ENCODE measurements at places on chromosomes 2 and 18. TPM values are rescaled to one million over a fixed set of nuclear protein-coding genes. Genes with fewer than 3 reads are reported as not detected.

The INHA gene
- 0.83 TPM for total RNA-seq

The TNS1 gene
- 0.50 TPM for total RNA-seq

The EGR4 gene
- total RNA-seq, result 0.05 TPM

The LRATD1 gene
- 0.08 TPM for total RNA-seq

The AQP12B gene
- not detected for total RNA-seq

The LRP1B gene
- 2.2 TPM for total RNA-seq

The KCNJ3 gene
- total RNA-seq, result 0.04 TPM

The GRB14 gene
- 0.53 TPM for total RNA-seq

The POU3F3 gene
- total RNA-seq, result not detected

The FBLN7 gene
- total RNA-seq, result 0.21 TPM

The SLC9A4 gene
- not detected for total RNA-seq

The EPG5 gene
- total RNA-seq, result 4.2 TPM

The LGALSL gene
- 1.8 TPM for total RNA-seq

The REG1B gene
- not detected for total RNA-seq

The PLB1 gene
- total RNA-seq, result 0.58 TPM

The LINC00305 gene
- total RNA-seq, result not detected

The CD302 gene
- 3.9 TPM for total RNA-seq

The FBXO48 gene
- 0.23 TPM for total RNA-seq

The SCYGR4 gene
- total RNA-seq, result not detected

The KCNJ13 gene
- total RNA-seq, result not detected

The DAW1 gene
- total RNA-seq, result 0.11 TPM

The FLACC1 gene
- 1.1 TPM for total RNA-seq

The TMEM37 gene
- not detected for total RNA-seq

The YPEL5 gene
- 35.0 TPM for total RNA-seq

The HNMT gene
- total RNA-seq, result 24.7 TPM

The CHRND gene
- not detected for total RNA-seq

The KIF1A gene
- 5.6 TPM for total RNA-seq

The TDRD15 gene
- not detected for total RNA-seq

The DNPEP gene
- 47.8 TPM for total RNA-seq

The VIL1 gene
- not detected for total RNA-seq

The RGPD4 gene
- not detected for total RNA-seq

The RPRM gene
- 0.75 TPM for total RNA-seq

The GPR45 gene
- not detected for total RNA-seq

The FEV gene
- not detected for total RNA-seq

The DSG4 gene
- not detected for total RNA-seq

The RTP5 gene
- not detected for total RNA-seq

The NEU2 gene
- not detected for total RNA-seq

The KIAA1328 gene
- 6.3 TPM for total RNA-seq

The ANKRD62 gene
- total RNA-seq, result not detected

The MSGN1 gene
- total RNA-seq, result not detected

The MAB21L4 gene
- total RNA-seq, result not detected

The CD226 gene
- total RNA-seq, result 0.42 TPM
